CD4-positive, alpha-beta T cell treated with Interleukin-17A for 1 hour (primary cell): ENCODE measurements at places on chromosomes 7 and 10.

- DNase-seq: no peak
Measured at GRCh38 chr7:94045581-94045980, 41.4 kb upstream of the BET1 start.

GRCh38 chr7:144892761-144893160 is 56.9 kb upstream of the TPK1 start:
- DNase-seq: no peak

DNA sequence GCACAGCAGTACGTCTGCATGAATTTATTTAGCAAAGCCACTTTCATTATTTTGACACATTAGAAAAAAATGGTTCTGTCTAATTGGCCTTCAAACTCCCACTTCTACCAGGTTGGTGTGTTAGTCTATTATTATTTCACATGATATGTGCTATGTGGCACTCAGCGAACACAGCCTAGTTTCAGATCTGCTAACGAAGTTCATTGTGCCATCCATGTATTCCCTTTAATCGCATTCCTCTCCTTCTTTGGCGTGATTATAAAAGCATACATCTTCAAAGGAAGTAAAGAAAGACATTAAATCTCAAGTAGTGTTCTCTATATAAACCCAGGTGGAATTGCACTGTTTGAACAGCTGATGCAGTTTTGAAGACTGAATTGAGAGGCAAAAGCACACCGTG is 96.4 kb upstream of the CACNA2D1 start:
- DNase-seq: no peak

- DNase-seq: no peak
Measured at GRCh38 chr10:113226399-113226798, 276.4 kb downstream of the TCF7L2 start.

- DNase-seq: no peak
Measured at GRCh38 chr10:58648131-58648530, 135.5 kb downstream of the BICC1 start.
